Activated CD4-positive, alpha-beta T cell treated with anti-CD3 and anti-CD28 coated beads for 4 hours (primary cell): ENCODE measurements at places on chromosomes 4 and X.

DNA sequence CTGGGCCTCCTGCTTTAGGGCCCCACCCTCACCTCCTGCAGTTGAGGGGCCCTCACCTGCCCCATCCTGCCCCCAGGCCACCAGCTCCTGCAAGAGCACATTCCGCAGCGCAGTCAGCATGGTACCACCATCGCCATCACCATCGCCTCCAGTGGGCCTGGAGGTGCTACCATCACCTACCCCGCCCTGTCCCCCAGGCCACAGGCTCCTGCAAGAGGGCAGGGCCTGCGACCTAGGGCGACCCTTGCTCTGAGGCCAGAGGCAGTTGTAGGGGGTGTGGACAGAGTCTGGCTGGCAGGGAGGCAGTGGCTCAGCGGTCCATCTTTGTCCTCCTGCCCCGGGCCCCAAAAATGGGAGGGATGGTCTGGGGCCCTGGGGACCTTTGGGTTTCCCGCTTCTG is 3.9 kb upstream of the HAUS7 start:
- DNase-seq, result no peak

DNA sequence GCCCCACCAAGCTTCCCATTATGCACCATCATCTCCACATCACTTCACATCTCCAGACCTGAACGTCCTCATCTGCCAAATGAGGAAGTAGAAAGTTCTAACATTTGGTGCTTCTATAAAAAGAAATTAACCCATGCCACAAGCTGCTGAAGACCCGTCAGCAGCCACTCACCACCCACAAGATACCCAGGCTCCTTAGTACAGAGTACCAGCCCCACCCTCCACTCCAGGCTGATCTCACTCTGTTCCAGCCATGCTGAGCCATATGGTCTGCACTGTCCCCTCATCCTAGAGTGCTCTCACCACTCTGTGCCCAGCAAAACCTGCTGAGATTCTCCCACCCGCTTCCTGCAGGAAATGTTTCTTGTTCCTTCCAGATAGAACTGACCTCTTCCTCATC is 240.8 kb upstream of the PPARGC1A start:
- DNase-seq, result no peak

DNA sequence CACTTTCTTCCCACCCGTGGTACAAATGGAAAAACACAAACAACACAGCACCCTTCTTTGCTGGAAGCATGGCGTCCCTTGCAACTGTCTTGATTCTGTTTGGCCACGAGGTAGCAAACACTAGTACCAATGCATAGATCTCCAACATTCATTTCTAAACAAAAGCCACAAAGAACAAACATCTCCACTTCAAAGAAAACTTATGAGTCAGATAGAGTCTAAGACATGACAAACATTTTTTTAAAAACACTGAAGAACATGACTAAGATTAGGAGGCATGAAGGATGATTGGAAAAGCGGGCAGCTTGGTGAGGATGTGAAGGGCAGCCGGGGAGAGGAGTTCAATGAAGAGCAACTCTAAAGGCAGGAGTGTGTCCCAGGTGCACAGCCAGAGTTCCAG is 197.6 kb upstream of the FAM9B start:
- DNase-seq, result no peak

DNA sequence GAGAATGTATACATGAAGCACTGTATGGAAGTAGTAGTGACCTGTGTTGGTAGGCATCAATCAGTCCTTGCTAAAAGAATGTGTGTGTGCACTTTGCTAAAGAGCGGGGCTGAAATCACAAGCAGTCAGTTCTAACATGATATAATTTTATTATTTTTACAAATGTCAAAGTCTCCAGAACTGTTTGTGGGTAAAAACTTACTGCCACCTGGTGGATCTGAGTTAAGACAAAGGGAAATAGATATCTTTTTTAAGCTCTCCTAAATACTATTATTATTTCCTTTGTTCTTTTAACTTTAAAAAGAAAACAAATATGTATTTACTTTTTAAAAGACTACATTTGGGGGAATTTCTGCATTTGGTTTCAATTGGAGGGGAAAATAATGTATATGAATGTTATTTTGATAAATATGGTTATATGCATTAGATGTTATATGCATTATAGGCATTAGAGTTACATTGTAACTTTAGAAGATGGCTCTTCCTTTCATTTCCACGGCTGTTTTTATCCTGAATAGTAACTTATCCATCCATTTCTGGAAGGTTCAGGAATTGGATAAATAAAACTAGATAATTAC is 7.8 kb upstream of the CLOCK start:
- peak; percentile 11 for DNase-seq

- no peak for DNase-seq
Observed at GRCh38 chr4:129218897-129219296, 122.9 kb downstream of the C4orf33 start.

DNA sequence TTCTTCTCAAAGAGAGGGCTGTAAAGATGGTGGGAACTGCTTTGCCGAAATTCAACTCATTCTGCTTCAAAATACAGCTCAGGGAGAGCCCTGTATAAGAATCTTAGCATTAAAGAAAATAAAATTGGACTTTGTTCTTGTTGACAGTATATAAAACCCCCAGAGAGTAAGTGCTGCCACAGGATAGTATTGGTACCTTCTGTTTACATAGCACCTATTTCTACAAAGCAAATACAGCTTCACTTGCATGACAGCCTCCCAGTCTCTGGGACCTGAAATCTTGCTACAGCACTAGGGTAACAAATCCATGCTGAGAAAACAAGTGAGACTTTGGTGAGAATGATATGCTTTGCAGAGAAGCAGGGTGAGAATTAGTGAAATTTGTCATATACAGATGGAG is 428.6 kb downstream of the ADGRL3 start:
- DNase-seq, result no peak

DNA sequence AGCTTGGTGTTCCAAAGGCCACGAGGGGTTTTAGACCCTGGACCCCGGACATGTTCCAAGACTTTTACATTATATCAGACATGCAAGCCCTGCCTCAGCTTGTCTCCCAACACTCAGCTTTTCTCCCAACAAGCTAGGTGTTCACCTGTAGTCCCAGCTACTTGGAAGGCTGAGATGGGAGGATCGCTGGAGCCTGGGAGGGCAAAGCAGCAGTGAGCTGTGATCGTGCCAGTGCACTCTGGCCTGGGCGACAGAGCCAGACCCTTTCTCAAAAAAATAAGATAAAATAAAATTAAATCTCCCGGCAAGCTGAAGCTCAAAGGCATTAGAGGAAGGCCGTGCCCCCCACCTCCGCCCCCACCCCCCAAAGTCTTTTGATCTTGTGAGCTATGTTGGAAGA is 13.7 kb downstream of the CTAG1A start:
- no peak for DNase-seq
